DMS153 (cell line): ENCODE measurements at places on chromosomes 5 and 9.
A peak's percentile ranks its signal among the peaks of the same experiment; 100 is the strongest.

GRCh38 chr5:139960723-139961383 is 82.2 kb downstream of the NRG2 start:
- DNase-seq = no peak

- DNase-seq = no peak
Observed at GRCh38 chr5:158874343-158874742, 225.4 kb downstream of the EBF1 start.

DNA sequence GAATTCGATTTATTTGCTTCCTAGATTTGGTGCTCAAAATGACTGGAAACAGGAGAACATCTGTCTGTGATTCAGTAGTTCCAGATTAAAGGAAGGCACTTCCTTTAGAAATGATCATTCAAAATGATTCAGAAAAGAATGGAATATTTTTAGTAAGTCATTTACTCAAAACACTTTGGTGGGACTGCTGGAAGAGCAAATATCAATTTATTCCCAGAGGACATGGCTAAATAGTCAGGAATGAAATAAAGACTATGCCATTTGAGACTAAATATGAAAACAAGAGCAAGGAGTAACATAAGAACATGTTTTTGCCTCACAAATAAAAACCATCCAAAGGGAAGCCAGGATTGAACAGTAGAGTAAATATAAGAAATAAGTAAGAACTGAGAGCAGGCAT is 138.6 kb upstream of the RASA1 start:
- DNase-seq = no peak

DNA sequence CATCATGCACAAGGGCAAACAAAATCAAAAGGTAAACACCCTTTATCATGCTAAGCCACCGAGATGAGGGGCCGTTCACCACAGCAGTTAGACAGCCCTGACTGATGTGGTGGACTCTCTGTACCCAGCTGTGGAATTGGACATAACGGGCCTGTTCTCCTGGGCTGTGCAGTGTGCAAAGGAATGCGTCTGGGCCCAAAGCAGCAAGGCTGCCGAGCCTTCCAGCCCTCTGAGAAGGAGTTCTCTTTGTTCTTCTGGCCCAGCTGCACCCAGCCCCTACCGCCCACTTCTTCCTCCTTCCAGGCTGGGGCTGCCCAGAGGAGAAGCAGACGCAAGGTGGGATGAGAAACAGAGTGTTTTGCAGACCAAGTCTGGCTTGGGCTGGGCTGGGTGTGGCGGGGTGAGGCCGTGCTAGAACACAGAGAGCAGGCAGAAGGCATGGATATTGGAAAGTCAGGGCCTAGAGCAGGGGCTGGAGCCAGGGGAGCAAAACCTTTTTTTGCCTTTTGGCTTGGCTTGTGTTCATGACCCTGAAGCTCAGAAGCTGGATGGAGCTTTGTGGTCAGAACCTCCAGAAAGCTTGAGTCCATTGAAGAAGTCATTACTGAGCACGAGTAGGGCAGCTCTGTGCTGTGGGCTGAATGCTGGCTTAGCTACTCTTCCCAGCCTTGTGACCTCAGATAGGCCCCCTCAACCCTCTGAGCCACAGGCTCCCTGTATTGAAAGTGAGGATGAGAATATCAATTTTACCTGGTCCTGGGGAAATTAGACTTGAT is 49.8 kb upstream of the SH3PXD2B start:
- no peak for DNase-seq

DNA sequence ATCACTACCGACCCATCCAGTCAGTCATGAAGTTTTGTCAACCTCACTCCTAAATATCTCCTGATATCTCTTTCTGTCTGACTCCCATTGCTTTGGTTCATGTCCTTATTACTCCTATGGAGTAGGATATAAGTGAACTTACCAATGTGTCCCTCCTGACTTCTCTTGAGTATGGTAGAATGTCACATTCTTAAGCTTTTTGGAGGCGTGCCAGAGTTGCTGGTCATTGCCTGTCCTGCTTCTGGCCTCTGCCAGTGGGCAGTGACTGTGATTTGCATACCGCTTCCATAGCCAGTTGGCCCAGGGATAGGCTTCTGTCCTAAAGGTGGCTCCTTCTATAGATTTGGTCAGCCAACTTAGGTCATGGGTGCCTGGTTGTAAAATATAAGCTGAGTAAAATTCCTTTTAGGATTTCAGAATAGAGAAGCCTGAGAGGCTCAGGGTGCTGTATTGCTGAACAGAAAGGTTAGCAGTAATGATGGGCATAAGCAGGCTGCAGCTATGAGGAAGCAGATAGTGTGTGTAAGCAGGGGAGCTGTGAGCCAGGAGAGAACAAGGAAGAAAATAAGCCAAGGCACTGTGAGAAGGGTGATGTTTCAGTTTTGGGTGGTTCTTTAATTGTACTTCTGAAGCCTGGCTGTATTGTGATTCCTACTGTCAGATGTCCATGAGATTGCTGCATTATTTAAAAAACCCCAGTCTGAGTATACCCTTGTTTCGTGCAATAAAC is 16.1 kb upstream of the MARCHF3 start:
- no peak for DNase-seq

GRCh38 chr5:33284681-33285080 is 156.1 kb upstream of the TARS1 start:
- no peak for DNase-seq

- DNase-seq = no peak
Observed at GRCh38 chr5:50658246-50658645, 8.2 kb upstream of the PARP8 start.

DNA sequence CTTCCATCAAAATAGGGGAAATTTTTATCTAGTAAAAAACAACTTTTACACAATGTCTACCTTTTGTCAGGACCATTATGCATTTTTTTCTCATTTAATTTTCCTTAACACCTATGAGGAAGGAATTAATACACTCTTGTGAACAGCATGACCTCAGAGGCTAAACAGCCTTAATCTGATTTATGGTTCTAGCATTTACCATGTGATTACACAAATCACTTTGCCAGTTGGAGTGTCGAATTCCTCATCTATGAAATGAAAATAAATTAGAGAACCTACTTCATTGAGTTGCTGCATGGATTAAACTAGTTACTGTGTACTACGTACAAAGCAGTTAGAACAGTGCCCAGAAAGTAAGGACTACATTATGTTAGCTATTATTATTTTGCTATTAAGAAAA is 187.7 kb upstream of the MPDZ start:
- no peak for DNase-seq

- DNase-seq = no peak
Observed at GRCh38 chr9:89886281-89886700, 281.5 kb downstream of the GADD45G start.

DNA sequence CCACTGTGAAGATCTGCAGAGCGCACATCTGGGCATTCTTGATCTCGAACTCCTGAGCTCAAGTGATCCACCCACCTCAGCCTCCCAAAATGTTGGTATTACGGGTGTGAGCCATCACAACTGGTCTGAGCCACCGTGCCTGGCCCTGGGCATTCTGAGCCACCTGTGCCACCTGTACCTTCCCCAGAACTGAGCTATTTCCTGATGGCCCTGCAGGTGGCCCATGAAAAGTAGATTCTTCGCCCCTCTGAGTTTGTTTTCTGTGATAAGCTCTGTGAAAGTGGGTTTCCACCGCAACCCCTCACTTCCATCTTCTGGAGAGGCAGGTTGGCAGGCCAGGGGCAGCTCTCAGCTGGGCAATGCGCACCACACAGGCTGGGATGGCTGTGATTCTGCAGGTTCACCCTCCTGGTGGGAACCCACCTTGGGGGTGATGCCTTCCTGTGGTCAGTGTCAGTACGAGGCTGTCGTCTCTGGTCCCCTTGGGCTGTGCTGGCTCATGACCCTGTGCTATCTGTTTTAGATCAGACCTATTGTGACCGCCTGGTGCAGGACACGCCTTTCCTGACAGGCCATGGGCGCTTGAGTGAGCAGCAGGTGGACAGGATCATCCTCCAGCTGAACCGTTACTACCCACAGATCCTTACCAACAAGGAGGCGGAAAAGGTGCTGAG is 11.3 kb downstream of the CARD19 start:
- DNase-seq = no peak

DNA sequence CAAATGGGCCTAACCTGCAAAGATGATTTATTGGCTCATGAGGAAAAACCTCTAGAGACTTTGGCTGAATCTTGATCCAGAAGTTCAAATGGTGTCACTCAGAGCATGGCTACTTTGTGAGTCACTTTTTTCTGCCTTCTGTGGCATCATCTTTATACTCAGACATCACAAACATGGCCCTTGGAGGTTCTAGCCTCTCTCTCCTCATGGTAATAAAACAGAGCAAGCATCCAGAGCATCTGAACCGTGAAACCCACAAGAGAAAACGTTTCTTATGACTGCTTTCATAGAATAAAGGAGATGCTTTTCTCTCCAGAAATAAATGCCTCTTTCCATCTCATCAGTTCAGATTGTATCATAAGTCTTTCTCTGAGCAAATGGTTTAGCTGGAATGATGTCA is 780.3 kb downstream of the KCTD16 start:
- no peak for DNase-seq

- no peak for DNase-seq
Observed at GRCh38 chr5:172797771-172798191, 26.8 kb upstream of the DUSP1 start.

DNA sequence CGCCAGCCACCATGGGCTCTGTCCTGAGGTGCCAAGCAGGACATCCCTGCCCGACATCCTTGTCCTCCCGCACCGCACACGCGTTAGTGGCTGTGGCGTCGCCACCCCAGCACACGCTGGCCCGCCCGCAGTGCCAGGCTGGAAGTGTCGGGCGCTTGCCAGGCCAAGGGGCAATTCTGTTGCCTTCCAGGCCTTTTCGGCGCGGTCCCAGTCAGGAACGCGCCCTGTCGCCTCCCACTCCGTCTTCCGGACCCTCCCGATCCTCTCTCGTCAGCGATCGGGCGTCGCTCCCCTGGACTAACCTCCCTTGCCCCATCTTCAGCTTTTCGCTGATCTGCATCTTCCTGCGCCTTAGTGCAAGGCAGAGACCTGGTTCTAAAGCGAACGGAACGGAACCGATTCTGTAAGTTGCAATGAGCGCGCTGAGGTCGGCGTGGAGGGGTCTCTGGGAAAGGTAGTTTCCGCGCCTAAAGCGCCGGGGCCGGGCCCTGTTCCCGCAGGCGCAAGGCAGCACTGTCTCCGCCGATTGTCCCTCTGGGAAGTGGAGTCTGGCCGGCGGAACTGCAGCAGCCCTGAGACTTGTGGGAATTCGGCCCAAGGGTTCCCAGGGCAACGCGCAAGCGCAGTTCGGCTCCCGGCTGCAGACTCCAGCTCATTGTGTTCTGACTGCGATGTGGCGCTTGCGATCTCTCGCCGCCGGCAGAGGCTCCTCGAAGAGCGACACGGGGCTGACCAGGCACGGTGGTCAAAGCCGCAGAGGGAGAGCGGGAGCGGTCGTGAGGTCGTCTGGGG is at the start of gene ZNF454:
TSS of gene ZNF454 (plus strand) at position 630 of the 792 bp plus-strand sequence. CDS start 1,594 bp downstream, outside the sequence.
- DNase-seq = peak; percentile 67

GRCh38 chr9:133204993-133205336 is 4.1 kb downstream of the OBP2B start:
- DNase-seq = no peak

GRCh38 chr5:146832985-146833732 is 45.4 kb downstream of the PPP2R2B start:
- DNase-seq = no peak

- no peak for DNase-seq
Observed at GRCh38 chr9:78821126-78821822, 524.3 kb downstream of the PSAT1 start.

- DNase-seq = peak; percentile 6
Observed at GRCh38 chr5:43555895-43556606, 826 bp downstream of the PAIP1 start.
